T-helper 17 cell (primary cell): ENCODE measurements at places on chromosomes 12 and 14. TPM values are rescaled to one million over a fixed set of nuclear protein-coding genes. Genes with fewer than 3 reads are reported as not detected.

GRCh38 chr12:57759360-57759980 is 4.6 kb downstream of the MARCHF9 start:
- no peak for DNase-seq

The FOXG1 gene
- total RNA-seq, result not detected

- DNase-seq, result no peak
Observed at GRCh38 chr12:57563358-57563757, 13.5 kb downstream of the KIF5A start.

The C12orf56 gene
- total RNA-seq, result not detected

DNA sequence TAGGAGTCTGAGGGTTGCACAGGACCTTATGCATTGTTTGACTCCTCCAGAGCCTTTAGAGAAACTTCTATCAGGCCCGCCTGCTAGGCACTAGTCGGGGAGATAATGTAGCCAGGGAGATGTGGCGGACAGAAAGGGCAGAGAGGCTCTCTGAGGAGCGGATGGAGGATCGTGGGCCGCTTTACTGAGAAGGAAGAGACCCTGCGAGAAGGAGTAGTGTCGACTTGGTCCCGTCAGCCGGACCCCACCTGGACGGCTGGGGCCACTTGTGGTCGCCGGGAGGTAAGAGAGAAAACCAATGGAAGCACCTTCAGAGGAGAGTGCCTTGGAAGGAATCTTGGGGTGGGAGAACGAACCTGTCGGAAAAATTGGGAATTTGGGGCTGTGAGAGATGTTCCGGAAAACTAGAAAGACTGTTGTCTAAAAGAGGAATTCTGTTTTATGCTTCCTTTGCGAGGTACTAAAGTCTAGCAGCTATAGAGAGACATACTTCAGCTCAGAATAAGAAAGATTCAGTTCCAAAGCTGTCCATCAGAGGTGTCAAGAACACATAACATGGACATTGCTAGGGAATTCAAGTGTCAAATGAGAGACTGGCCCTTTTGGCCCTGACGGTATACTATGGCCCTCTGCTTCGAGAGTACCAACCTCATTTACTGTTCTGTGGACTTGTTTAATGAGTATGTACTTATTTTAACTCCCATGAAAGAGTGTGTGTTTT is 660 bp upstream of the MCRS1 start:
- no peak for DNase-seq

DNA sequence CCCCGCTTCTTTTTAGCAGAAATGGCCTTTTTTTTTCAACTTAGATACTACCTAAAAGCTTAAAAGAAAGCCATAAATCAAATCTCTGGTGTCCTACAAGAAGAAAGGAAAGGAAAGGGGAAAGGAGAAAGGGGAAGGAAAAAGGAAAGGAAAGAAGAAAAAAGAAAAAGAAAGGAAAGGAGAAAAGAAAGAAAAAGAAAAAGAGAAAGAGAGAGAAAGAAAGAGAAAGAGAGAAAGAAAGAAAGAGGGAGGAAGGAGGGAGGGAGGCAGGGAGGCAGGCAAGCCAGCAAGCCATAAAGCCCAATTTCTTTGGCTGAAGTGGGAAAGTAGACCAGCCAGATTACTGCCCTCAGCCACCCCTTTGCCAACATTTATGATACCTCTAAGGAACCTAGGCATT is 32.5 kb upstream of the SLC6A13 start:
- DNase-seq, result no peak

The STYK1 gene
- not detected for total RNA-seq

DNA sequence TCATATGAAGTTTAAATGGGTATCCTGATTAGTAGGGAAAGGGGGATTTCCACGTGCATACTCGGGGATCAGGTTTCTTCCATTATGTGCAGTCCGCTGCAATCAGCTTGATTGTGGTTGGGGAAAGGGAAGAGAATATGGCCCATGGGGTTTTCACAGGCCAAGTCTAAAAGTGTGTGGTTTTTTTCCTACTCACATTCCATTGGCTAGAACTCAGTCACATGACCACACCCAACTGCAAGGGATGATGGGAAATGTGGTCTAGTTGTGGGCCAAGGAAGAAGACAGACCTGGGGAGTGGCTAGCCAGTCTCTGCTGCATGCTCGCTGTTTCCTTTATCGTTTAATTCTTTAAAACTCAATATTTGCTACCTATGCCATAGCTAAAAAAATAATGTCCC is 105.1 kb downstream of the PRIMA1 start:
- no peak for DNase-seq

DNA sequence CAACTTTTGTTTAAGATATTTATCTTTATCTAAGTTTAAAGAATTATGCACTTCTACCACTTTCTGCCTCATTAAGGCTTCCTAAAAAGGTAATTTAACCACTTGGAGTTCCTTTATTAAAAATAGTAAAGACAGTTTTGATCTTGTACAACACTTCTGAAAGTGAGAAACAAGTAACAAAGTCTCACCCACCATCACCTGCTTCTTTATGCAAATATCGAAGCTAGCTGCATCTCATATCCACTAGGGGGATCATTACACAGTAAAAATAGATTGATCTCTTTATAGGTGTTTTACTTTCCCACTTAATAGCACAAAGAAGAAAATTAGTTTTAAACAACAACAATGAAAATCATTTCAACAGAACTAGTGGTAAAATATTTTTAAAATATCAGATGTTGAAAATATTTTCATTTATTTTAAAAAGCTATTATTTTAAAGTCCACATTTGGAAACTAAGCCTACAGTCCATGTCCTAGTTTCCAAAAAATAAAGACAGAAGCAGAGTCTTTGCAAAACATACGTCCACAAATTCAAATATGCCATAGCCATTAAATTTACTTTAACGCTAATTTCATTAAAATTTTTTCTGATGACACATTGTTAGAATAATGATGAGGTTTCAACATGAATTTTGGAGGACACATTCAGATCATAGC is 160.0 kb upstream of the SOX5 start:
- no peak for DNase-seq

The CLEC9A gene
- 0.18 TPM for total RNA-seq

DNA sequence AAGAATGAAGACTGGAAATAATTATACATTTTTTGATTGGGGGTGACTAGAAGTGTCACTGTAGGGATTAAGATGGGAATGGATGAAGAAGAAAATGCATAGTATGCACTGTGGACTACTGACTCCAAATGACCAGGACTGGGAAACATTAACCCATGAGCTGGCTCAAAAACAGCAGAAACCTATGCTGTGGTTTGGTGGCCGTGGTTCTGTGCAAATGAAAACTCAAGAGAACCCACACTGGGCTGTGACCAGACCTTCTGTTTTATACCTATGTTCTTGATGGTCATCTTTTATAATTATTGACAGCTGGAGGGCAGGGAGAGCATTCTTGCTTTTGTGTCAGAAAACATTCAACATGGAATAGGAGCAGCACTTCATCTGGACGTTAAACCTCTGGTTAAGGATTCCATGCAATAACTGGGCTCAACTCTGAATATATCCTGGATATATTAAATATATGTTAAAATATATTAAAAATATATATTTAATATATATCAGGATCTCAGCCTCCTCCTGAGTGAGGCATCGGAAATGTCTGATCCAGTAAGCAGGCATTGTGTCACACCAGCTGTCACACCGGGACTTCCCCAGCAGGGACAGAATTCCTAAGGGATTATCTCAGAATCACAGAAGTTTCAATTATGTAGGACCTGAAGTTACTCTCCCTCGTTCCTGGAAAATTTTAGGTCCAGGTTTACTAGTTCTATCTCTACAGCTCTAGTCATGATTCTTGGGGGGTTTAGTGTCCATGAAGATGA is 48.5 kb downstream of the BBS10 start:
- DNase-seq, result no peak

GRCh38 chr12:15193946-15194345 is 27.3 kb downstream of the RERG start:
- no peak for DNase-seq

DNA sequence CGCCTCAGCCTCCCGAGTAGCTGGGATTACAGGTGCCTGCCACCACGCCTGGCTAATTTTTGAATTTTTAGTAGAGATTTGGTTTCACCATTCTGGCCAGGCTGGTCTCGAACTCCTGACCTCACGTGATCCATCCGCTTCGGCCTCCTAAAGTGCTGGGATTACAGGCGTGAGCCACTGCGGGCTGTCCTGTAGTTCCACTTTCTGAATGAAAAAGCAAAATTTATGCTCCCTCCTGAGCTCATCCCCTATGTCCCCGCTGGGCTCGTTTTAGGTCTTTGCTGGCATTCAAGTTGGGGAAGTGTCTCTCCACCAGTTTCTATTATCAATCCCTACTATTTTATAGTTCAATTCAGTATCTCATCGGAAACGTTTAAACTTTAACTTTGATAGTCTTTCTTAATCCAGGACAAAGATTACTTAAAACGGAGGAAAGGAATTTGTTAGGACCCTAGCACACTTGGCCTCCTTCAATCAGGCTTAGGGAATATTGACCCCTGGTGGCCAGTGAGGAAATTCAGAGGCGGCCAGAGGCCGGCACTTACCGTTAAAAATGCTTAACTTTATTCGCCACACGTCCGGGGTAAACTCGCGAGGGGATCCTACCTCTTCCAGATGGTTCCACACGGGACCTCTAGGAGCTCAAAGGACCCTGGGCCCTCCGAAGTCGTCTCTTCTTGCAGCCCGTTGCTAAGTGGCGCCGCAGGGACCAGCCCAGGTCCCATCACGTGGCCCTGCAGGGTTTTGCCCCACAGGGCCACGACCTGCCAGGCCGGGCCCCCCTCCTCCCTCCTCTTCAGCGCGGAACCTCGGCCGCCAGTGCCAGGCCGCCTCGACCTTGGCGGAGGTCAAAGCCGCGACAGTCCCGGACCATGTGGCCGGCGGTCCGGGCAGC is 11.4 kb upstream of the DNAL1 start:
- DNase-seq, result peak; percentile 28

The OVCH1 gene
- not detected for total RNA-seq

GRCh38 chr12:107277855-107278254 is 184.5 kb upstream of the CRY1 start:
- DNase-seq, result no peak

The RFX4 gene
- total RNA-seq, result not detected

The KIAA0586 gene
- total RNA-seq, result 29.1 TPM

DNA sequence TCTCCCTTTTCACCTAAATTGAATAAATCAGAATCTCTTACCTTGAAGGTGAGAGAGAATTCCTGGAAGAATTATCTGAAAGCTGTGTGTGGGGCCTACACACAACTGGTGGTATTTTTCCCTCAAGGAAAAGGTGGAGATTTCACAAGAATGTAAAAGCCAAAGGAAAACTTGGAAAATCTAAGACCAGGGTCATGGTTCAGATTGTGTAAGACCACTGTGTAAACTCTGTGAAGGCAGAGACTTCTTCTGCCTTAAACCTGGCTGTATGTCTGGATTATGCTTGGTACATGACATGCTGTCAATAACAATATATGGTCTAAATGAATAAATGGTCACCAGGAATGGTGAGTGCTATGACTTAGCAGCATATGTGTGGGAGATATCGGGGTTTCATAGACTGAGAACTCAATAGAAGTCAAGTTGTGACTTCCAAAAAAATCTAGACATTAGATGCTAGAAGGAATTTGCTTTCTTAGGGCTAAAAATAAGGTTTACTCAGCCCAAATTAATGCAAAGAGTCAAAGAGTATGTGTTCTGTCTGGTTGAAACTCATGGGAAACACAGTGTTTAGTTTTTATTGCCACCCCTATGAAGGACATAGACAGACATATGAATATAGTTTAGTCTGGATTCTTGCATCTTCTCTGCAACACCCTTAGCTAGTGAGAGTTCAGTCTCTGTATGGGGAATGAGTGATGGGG is 163.7 kb downstream of the SNAPC1 start:
- no peak for DNase-seq

The MGAT4C gene
- total RNA-seq, result not detected

The RITA1 gene
- total RNA-seq, result 5.1 TPM

The SLC38A1 gene
- 262 TPM for total RNA-seq

DNA sequence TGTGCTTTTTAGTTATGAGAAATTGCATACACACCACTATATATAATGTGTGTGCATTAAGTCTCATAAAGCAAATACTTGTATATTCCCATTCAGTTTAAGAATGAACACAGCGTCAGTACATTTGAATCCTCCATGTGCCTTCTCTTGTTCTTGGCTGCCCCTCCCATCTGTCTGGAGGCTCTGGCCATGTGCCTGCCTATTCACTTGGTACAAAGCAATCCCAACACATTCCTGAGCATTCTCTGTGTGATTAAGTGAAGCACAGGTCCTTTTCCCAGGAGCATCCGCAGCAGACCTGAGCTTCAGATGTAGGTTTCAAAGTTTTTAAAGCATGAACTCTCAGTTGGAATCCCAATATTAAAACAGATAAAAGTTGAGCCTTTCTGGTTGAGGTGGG is 58.7 kb downstream of the POLR3B start:
- DNase-seq, result no peak

The WSCD2 gene
- total RNA-seq, result 0.60 TPM

GRCh38 chr14:44873536-44873935 is 88.2 kb downstream of the KLHL28 start:
- DNase-seq, result no peak

DNA sequence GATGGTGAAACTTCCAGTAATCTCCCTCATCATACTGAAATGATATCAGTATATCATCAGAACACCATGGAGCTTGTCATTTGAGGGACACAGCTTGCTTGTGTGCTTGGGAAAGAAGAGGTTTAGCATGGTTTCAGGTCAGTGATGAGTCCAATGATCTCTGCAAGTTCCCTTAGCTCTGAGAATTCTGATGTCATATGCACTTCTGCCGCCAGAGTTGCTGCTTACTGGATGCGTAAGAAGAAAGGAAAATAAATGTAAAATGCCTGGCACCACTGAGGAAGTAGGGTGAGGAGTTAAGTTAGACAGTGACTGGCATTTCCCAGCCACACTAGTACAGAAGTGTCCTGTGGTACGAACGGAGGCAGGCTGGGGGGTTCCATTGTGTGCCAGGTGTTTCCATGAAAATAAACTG is 22.6 kb downstream of the PRKCH start:
- no peak for DNase-seq

GRCh38 chr12:117098024-117098360 is 1.2 kb downstream of the TESC start:
- no peak for DNase-seq

The KRT80 gene
- total RNA-seq, result not detected

DNA sequence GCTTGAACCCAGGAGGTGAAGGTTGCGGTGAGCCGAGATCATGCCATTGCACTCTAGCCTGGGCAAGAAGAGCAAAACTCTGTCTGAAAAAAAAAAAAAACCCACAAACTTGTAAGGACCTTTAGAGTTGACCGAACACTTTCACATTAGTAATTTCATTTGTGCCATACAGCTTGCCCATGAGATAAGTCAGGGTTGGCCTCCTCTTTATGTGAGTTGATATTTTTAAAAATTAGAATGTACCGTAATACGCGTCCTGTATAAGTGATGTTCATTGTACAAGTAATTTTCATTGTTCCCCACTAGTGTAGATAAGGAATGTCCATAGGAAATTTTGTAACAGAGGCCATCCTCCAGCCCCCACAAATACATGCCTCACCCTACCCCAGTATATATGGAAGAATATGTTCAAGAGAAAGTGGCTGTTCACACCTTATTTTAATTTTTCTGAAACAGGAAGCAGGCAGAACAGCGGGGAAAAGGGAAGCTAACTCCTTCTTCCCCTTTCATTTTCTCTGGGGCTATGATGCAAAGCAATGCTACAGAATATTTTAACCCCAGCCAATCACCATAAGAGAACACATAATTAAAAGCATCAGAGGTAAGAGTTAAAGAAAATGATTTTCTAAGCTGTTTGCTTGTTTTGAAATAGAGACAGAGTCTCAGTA is 31.9 kb upstream of the HIF1A start:
- no peak for DNase-seq

GRCh38 chr12:112172556-112173324 is 47.4 kb downstream of the TRAFD1 start:
- DNase-seq, result no peak
